Caco-2 (cell line): ENCODE measurements at places on chromosomes 2 and 18.
A peak's percentile ranks its signal among the peaks of the same experiment; 100 is the strongest.

GRCh38 chr2:96687266-96687665 is 44.7 kb downstream of the FER1L5 start:
- DNase-seq, result no peak

DNA sequence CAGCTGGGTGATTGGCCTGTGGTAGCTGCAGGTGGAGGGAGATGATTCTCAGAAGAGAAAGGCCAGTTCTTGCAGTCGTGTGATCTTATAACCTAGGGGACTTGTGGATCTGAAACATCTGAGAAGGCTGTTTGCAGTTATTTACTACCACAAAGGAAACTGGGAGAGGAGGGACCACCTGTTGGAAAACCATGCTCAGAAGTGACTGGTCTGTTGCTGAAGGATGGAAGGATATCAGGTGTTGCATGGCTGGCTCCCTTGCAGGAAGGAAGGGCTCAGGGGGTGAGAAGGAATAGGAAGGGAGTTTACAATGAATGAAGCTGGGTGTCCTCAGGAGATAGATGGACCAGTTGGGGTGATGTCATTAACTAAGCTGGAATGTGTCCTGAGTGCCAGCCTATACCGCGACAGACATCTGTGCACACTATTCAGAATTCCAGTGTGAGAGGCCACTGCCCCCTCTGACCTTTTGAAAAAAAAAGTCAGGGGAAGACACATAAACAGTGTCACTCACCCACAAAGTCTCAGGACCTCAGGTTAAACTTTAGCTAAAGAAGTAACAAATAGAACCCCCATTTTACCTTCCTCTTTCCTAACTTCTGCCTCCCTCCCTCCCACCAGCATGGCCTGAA is 17.5 kb downstream of the IGFBP2 start:
- DNase-seq, result no peak

DNA sequence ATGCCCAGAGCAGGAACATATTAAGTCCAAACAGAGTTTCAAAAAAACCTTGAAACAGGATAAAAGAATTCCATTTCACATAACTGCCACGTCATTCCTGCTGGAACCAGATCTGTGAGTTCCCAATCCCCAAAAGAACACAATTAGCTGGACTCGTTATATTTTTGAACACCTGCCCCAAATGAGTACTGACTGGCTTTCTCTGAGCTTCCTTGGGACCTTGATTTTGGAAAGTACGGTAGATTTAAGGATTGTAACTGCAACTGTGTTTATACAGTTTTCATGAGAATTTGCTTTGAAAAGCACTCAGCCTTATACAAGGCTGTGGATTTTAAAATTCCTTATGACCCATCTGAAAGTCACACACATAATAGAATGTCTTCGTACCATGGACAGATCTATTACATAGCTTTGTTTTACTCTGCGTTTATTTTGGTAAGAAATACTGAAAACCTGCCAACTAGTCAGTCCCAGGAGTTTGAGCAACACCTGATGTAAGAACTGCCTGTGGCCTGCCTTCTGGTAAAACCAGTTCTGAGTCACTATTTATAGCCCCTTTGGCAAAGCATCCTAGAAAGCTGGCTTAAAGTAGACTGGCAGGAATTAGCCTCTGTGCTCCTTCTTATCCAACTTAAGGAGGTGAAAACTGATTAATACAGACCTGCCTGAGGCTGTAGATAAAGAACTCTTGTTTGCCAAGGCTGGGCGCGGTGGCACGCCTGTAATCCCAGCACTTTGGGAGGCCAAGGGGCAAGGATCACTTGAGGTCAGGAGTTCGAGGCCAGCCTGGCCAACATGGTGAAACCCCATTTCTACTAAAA is 48.1 kb downstream of the MERTK start:
- peak; percentile 87 for DNase-seq

DNA sequence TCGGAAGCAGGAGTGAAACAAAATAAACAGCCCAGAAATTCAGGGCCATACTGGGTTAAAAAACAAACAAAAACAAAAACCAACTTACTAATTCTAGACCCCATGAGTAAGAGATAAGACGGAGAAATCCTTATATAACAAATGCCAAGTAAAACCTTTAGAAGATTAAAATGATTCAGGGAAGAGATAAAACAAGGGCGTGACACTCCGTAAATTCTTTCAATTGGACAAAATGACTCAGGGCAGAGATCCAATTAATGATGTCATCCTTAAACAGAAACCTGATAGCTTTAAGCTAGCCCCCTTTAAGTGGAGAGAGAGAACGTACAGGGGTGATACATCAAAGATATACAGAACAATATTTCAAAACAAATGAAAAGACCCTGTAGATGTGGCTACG is 317.4 kb downstream of the NBAS start:
- no peak for DNase-seq

GRCh38 chr18:5463390-5463789 is 80.4 kb downstream of the EPB41L3 start:
- DNase-seq, result no peak

- DNase-seq, result no peak
These were observed 184.2 kb upstream of the SP5 start for GRCh38 chr2:170530803-170531564.

GRCh38 chr2:19358242-19359020 is at the start of gene OSR1:
TSS of gene OSR1 (minus strand) at chr2:19358623. CDS start at chr2:19353805, 4,818 bp downstream.
- DNase-seq, result peak; percentile 72
